ENCODE measurements at places on chromosomes 13 and 19.
A peak's percentile ranks its signal among the peaks of the same experiment; 100 is the strongest.

- DNase-seq = no peak
Measured at GRCh38 chr13:99355267-99356011, 48.2 kb upstream of the GPR183 start.

DNA sequence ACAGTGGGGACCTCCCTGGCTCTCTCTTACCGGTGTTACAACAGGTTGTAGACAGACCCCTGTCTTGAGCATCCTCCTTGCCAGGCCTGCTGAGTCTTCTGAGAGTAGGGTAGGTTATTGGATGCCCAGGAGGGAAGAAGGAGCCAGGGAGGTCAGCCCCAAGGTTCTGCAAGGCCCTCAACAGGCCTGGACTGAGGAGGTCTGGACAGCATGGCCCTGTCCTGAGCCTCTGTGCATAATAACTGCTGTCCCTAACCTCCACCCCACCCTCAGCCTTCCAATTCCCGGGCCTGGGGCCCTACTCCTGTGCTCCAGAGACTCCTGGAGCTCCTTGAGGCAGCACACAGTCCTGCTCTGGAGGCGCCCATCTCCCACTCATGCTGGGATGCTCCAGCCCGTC, 336 bp downstream of the CD22 start:
- DNase-seq = no peak

DNA sequence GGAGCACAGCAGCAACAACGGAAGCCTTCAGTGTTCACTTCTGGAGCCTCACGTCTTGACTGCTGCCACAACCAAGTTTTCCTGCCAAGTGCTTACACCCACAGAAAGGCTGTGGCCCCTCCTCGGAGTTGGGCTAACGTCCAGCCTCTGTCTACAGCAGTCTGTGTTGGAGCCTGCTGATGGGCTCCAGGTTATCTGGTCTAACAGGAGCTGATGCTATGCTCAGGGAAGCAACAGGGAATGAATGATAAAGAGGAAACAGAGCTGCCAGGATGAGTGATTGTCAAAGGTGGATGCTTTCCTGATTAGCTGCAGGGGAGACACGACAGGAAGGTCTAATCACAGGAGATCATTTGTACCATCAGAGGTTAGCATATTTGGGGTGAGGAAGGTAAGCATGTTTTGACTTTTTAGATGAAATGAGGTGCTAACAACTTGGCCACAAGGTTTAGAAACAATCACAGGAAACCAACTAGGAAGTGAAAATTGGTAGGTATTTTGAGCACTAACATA, 53.8 kb upstream of the RCBTB2 start:
- peak; percentile 37 for DNase-seq

- DNase-seq = no peak
Measured at GRCh38 chr19:19170053-19170872, at the start of gene MEF2B. MEF2B (minus strand) TSS chr19:19170263; CDS start chr19:19150735, 19,528 bp downstream.

- DNase-seq = no peak
Measured at GRCh38 chr13:20378721-20379120, 146.6 kb upstream of the GJB6 start.

DNA sequence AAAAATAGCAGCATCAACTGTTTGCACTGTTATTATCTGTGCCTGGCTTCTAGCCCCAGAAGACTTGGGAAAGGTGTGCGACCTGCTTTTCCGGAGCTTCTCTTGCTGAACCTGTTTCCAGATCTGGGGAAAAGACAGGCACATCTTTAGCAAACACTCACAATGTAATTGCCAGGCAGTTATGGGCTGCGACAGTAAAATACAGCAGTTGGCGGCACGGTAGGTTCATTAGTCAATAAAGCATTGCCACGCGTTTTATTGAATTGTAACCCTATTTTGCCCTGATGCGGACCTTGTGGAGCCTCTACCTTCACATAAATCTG, 223.7 kb upstream of the TSHZ3 start:
- DNase-seq = no peak

- DNase-seq = no peak
Measured at GRCh38 chr19:19338082-19338481, 17.5 kb downstream of the MAU2 start.

GRCh38 chr13:41668130-41668757, 210.9 kb downstream of the RGCC start:
- DNase-seq = peak; percentile 98

- no peak for DNase-seq
Measured at GRCh38 chr19:2282062-2282861, at the start of gene PEAK3. PEAK3 (minus strand) TSS chr19:2282175; CDS start chr19:2280931, 1,244 bp downstream.

- no peak for DNase-seq
Measured at GRCh38 chr13:24005755-24006281, 108.5 kb upstream of the C1QTNF9B start.

GRCh38 chr13:32443111-32443510, 15.2 kb upstream of the N4BP2L1 start:
- peak; percentile 61 for DNase-seq

- DNase-seq = no peak
Measured at GRCh38 chr13:70911286-70911685, 803.0 kb upstream of the KLHL1 start.

DNA sequence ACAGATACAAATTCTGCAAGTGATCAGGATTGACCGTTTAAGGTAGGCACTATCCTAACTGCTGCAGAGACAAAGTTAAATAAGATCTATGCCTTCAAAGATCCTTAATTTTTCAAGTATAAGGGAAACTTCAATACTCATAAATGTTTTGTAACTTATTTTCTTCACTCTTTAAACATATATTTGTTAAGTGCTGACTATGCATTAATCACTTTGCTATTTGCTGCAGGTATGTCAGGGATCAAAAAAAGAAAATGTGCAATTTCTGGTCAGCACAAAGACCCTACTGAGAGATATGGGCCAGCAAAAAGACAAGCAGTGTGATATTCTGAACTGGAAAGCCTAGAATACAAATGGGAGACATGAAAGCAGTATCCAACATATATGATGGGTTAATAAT, 756.1 kb upstream of the PCDH9 start:
- no peak for DNase-seq

DNA sequence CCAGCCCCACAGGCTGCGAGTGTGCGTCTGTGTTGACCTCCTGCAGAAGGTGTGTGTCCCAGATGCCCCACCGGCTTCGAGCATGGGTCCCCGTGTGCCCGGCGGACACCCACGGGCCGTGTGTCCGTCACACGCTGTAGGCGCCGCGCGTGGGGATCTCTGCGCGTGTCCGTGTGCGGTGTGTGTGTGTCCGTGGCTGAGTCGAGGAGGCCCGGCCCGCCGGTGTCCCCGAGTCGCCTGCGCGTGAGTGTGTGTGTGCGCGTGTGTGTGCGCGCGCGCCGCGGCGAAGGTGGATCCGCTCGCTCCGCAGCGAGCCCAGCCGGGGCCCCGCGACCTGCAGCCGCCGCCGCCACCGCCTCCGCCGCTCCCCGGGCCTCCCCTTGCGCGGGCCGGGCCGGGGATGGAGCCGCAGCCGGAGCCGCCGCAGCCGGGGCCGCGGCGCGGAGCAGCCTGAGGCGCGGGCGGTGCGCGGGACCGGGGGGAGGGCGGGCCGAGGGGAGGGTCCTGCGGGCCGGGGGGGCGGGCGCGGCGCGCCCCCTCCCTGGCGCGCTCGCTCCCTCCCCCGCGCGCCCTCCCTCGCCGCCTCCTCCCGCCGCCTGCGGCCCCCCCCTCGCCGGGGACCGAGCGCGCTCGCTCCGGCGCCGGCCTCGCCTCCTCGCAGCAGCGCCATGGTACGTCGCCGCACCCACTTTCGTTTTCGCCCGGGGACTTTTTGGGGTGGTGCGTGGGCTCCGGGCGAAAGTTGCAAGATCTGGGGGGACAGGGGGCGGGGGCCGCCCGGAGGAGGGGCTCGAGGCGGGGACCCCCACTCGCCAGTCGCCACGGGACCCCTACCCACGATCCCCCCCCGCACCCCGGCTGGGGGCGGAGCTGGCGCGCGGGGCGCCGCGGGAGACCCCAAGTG, 7.1 kb upstream of the NFIC start:
- DNase-seq = no peak

DNA sequence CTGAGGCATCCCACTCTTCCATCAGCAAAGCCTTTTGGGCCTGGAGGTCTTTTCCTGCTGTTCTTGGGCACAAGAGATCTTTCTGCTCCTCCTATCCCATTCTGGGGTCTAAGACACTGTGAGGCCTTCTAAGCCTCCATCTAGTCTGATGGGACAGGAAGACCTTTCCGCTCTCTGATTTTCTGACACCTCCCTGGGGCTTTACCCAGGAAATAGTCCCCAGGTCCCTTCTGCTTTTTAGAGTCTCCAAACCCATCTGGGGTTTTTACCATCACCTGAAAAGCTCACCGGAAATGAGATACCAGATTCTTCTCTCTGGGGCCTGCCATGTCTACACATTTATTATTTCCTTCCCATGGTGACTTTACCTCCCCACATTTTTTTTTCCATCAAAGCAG, 21.1 kb downstream of the CLEC17A start:
- DNase-seq = no peak

DNA sequence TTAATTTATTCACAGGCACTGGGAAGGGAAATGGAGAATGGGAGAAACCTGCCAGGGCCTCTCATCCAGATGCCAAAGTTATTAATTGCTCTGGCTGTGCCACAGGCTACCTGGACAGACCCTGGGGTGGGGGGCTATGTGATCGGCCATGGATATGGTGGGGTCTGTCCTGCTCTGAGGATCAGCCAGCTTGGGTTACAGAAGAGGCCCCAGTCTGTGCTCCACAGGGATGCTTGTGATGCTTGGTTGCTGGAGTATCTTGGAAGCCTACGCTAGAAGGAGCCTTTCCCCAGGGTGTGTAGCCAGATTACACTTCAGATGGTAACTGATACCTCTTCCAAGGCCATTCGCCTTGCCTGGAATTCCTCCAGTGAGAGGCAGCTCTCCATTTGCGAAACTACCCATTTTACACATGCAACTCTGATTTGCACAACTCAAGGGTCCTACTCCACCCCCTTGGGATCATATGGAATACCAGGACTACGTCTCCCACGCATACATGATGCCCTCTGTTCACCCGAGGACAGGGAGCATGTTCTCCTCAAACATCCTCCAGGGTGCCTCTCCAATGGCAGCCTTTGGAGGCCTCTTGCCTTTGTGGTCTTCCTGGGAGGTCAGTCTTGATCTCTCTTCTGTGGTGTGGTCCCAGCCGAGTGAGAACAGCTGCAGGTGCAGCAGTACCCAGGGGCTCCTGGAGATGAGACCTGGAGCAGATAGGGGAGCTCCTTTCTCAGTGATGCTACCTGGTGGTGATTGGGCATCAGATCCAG, 186.6 kb upstream of the TSHZ3 start:
- no peak for DNase-seq

DNA sequence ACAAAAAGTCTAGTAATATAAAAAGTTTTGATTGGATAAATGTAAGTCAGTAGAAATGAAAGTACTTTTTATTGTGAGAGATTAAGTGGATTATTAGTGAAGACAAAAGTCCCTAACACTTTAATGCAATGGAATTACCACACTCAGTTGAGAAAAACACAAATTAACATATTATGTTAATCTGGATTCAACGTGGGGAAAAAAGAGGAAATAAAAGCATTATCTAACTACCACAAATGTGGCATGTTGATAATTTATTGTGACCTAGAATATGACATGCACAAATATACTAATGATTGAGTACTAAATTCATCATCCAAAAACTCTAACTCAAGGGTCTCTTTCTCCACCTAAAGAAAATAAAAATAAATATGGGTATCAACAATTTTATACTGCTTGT, 41.5 kb downstream of the FOXO1 start:
- DNase-seq = no peak

- no peak for DNase-seq
Measured at GRCh38 chr19:29624489-29625185, 18.6 kb downstream of the POP4 start.

DNA sequence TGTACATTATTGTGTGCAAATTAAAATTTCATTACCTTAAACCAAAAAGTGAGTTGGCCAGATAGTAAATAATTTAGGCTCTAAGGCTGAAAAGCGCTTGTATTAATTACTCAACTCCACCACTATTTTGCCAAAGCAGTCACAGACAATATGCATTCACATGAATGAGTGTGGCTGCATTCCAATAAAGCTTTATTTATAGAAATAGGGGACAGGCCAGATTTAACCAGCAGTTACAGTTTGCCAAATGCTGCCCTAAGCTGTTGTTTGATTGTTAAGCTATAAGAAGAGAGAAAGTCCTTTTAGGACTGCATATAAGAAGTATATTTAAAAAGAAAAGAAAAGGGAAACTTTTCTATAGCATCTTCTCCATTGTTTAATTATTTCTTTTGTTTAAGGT, 342.6 kb downstream of the ITGBL1 start:
- no peak for DNase-seq

GRCh38 chr13:110875241-110875640, 39.6 kb downstream of the ANKRD10 start:
- DNase-seq = no peak

- no peak for DNase-seq
Measured at GRCh38 chr13:112079696-112080095, 12.7 kb downstream of the SOX1 start.

GRCh38 chr19:1089891-1090290, 5.3 kb downstream of the POLR2E start:
- no peak for DNase-seq

DNA sequence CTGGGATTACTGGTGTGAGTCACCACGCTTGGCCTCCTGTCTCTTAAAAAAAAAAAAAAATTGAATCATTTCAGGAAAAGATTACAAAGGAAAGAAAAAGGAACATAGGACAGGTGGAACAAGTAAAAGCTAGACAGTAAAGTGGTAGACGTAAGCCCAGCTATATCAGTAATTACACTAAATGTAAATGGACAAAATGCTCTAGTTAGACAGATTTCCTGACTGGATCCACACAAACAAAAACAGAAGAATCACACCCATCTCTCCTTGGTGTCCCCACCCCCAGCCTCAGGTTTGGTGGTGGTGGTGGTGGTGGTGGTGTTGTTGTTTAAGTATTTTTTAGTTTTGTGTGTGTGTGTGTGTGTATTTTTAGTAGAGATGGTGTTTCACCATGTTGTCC, 6.3 kb upstream of the SPIB start:
- DNase-seq = no peak

DNA sequence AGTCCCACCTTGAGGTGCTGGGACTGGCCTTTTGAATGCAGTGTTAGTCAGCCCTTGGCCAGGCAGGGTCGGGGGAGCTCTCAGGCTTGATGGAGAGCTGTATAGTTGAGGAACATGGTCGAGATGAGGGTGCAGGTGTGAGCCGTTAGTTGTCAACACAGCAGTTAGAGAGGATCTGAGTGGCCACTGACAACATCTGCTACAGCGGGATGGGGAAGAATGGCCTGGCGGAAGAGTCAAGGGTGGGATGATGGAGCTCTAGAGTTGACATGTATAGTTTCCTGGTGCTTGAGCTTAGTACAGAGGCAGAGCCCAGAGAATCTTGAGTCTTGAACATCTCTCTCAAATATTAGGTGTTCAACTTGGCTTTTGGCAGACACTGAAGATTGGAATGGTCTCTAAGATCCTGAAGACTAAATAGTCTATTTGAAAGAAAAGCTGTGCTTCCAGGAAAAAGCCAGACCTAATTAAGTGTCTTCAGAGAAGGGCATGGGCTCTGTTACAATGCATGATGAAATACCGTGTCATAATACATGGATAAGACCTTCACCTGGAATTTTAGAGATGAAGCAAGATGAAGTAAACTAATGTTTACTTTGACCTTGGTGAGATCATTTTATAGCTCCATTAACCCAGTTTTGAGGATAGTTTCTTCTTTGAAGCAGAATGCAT, 9.7 kb downstream of the PCCA start:
- DNase-seq = no peak

- DNase-seq = no peak
Measured at GRCh38 chr19:14433554-14434501, 722 bp downstream of the PKN1 start.

GRCh38 chr13:54912367-54912766, 1883.8 kb downstream of the OLFM4 start:
- no peak for DNase-seq

All from pons (tissue), 1 donor.